ENCODE measurements at places on chromosomes 2 and 18.

DNA sequence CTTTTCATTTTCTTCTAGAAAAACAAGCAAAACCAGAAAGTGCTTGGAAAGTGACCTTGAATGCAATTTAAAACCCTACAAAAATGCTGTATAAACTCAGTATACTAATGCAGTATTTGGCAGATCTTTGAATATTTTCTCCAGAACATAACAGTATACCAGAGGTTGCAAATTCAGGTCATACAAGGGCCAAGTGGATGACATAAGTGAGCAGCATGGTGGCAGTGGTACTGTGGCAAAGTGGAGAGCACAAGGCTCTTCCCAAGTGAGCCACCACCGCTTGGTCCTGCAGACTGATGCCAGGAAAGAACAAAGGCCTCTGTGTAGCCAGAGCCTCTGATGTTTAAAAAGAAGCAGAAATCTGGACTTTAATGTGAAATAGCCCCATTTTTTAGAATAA lies 33.1 kb downstream of the METTL4 start:
- DNase-seq, result no peak

- DNase-seq, result no peak
Observed at GRCh38 chr2:128284841-128285240, 33.8 kb downstream of the HS6ST1 start.

DNA sequence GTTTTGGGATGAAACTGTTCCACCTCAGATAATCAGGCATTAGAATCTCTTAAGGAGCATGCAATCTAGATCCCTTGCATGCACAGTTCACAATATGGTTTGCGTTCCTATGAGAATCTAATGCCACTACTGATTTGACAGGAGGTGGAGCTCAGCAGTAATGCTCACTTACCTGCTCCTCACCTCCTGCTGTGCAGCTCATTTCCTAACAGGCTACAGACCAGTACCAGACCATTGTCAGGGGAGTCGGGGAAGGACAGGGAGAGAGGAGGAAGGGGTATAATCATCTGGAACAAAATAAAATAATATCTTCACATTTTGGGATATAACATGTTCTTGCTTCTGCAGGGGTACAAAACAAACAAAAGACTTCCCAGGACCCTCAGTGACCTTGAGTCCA lies 532.0 kb upstream of the FSHR start:
- DNase-seq, result no peak

- no peak for DNase-seq
Observed at GRCh38 chr2:118363604-118364003, 275.3 kb downstream of the INSIG2 start.

DNA sequence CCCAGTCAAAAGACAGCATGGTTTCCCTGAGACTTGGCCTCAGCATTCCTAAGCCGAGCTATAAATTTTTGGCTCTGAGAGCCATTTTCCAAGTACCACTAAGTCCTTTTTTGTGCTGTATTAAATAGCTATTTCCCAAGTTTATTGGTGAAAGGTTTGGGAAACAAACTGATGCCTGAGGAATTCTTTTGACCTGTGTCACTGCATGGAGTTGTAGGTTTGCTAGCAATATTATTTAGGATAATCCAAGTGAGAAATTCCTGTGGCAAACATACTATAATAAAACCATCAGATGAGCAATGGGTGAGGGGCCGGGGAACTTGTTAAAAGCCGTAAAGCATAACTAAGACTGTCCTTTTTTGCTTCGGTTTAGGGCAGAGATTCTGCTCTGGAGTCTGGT lies 28.4 kb downstream of the ARHGAP28 start:
- DNase-seq, result no peak

DNA sequence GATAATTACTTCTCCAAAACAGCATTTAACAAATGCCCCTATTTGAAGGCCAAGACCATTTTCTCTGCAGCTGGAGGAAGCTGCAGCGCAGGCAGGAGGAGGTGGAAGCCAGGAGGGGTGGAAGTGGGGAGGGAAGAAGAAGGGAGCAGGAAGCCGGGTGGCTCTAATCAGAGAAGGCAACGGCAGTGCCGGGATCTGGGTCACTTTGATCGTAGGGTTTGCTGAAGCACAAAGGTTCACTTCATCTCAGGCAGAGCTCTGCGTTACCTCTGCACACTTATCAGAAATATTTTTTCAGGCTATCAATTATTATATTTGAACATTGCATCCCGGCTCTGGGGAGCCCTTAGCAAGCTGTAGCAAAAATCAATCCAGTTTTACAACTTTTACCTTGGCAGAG lies 315.8 kb upstream of the POU3F3 start:
- no peak for DNase-seq

DNA sequence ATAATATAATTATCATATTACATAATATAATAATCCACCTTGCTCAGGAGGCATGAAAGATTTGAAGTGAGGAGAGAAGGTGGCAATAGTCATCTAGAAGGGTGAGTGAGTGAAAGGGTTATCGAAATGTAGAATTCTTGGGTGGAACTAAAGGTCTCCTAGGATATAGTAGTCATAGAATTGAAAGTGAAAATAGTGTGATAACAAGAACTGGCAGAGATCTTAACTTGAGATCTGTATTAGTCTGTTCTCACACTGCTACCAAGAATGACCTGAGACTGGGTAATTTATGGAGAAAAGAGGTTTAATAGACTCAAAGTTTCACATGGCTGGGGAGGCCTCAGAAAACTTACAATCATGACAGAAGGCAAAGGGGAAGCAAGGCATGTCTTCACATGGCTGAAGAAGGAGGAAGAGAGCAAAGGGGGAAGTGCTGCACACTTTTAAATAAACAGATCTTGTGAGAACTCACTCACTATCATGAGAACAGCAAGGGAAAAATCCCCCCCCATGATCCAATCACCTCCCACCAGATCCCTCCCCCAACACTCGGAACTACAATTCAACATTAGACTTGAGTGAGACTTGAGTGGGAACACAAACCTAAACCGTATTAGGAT lies 351.5 kb downstream of the NR4A2 start:
- DNase-seq, result no peak

- DNase-seq, result no peak
Observed at GRCh38 chr2:166257859-166258258, 117.9 kb downstream of the SCN9A start.

DNA sequence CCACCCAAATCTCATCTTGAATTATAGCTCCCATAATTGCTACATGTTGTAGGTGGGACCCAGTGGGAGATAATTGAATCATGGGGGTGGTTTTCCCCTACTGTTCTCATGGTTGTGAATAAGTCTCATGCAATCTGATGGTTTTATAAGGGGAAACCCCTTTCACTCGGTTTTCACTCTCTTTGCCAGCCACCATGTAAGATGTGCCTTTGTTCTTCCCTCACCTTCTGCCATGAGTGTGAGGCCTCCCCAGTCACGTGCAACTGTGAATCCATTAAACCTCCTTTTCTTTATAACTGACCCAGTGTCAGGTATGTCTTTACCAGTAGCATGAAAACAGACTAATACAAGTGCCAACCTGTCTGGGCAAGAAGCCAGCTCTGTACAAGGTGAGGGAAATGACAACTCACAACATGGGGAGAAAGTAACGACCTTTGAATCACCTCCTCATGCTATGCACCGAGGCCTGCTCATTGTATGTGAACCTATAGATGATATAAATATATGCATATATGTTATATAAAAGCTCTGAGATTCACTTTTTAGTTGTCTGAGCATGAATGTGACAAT lies 162.2 kb downstream of the ALPK2 start:
- DNase-seq, result no peak

DNA sequence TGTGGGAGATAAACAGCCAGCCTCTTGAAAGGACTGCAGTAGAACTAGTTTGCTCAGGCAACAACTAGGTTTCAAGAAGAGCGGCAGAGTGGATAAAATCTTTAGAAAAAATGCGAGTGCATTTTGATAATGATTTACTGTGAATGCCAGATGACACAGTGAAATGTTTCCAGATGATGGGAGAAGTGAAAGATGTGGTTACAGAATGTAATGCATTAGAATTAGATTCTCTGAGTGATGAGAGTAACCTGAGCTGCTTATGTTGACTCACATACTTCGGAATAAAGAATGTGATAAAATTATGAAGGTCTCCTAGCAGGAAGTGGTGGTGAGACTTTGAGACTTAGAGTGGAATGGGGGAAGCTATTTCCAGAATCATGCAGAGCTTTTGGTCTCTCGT lies 184.3 kb downstream of the GULP1 start:
- no peak for DNase-seq

DNA sequence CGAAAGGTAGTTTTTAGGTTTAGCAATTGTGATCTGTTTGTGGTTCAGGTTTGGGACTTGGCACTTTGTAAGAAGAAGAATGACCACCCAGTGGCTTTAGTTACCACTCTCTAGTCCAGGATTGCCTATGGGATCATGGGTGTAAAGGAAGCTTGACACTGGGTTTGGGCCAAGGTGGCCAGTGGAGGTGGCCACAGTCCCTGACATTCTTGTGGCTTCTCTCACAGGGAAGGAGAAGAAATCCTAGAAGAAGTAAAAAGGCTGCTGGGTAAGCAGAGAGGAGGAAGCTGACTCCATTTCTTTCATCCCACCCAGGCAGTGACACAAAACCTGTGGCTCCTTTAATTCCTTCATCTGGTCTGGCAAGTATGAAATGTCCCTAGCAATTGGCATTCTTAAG lies 394.7 kb downstream of the CLIP4 start:
- DNase-seq, result no peak

DNA sequence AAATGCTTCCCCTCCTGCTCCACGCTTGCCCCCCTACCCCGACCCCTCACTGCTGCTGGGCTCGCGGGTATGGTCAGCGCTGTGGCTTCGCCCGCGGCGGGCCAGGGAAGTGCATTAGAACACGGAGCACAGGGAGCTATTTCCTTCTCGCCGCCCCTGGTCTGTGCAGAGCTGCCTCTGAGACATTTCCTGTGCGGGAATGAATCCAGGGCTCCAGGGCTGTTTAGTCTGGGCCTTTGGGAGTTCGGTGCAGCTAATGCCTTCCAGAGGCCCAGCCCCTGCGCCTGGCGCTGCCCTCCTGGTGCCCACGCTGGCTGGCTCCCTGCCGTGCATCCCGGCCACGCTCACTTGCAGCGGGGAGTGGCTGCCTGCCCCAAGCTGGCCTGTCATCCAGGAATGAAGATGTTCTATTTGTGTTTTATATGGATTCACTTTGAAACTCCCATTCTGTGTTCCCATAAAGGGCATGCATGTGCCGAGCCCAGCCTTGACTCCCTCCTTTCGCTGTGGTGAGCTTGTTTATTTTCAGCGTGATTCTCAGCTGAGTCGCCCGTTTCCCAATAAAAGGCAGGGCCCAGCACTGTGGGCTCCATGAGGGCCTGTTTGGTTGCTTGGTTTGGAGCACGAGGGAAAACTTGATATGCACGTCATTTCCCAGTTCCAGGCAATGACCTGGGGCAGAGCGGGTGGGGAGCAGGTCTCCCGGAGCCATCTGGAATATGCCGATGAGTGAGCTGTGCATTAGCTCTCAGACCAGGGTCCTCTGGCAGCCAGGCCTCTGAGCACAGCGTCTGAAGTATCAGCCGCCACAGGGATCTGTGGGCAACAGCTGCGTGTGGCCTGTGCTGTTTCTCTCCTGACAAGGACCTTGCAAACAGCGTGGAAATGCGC lies 42.7 kb downstream of the SH3RF3 start:
- DNase-seq, result no peak

DNA sequence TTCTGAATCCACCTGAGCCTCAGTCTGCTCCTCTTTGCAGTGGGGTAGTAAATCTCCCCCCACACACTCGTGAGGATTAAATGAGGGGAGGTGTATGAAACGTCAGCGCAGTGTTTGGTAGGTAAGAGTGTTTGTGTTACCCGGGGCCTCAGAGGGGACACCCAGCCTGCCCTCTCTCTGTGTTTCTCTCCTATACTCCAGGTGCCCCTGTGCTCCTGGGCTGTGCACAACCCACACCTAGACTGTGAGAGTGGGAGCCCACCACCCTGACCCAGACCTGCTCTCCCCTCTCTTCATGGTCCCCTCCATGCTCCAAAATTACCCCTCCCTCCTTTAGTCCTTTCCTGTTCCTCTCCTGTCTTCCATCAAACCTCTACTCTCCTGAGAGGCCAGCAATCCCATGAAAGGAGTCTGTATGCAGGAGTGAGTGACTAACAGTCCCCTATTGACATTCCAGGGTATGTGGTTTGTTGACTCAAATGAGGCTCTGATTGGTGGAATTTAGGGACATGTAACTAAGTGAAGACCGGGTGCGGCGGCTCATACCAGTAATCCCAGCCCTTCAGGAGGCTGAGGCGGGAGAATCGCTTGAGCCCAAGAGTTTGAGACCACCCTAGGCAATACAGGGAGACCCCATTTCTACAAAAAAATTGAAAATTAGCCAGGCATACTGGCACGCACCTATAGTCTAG lies 10.4 kb downstream of the CIB4 start:
- no peak for DNase-seq
